ENCODE measurements at places on chromosomes 5 and 9.
A peak's percentile ranks its signal among the peaks of the same experiment; 100 is the strongest.

GRCh38 chr9:34957492-34958410 is at the start of gene PHF24:
TSS of gene PHF24 (plus strand) at chr9:34958285. CDS start at chr9:34971299, 13,014 bp downstream.
- DNase-seq, result no peak

- DNase-seq, result peak; percentile 10
These were observed 41.0 kb downstream of the CCNJL start for GRCh38 chr5:160271396-160271795.

GRCh38 chr9:32251539-32251938 is 132.9 kb upstream of the ACO1 start:
- DNase-seq, result no peak

- DNase-seq, result no peak
These were observed 28.2 kb downstream of the ERGIC1 start for GRCh38 chr5:172862165-172862801.

- no peak for DNase-seq
These were observed 41.3 kb downstream of the ZNF366 start for GRCh38 chr5:72465601-72466563.

- DNase-seq, result no peak
These were observed 785.5 kb upstream of the EDIL3 start for GRCh38 chr5:85170183-85170582.

DNA sequence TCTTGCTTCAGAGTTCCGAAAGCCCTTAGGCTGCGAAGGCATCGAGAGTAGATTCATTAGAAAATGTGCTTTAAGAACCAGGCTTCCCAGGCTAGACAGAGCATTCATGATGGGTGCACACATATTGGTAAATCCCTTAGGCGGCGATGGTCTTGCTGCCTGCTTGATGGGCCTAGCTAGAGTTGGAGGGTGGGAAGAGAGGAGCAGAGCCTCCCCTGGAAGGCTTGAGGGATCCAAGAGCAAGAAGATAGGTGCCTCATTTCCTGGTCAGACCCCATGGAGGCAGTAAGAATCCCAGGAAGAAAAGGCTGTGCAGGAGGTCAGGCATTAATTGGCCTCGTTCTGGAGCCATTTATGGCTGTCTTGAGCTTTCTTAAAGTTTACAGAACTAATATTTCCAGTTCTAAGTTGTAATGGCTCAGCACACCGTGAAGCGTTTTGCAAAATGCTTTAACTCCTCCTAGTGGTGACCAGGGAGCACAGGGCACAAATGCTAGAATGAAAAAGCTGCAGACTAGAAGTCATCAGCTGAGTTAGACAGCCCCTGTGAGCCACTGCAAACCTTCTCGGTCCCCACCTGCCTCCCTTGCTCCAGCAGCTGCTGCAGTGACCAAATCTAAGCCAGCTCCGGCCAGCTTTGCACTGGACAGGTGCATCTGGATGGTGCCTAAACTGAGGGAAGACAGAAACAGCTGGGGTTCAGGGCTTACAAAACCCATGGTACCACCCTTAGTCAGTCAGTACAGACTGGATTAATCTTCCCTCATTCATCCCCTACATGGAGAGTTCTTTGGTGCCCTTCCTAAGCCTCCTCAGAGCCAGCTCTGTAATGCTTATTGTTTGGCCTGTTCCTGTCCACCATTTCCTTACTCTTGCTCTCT is 14.7 kb downstream of the SLC45A2 start:
- no peak for DNase-seq

DNA sequence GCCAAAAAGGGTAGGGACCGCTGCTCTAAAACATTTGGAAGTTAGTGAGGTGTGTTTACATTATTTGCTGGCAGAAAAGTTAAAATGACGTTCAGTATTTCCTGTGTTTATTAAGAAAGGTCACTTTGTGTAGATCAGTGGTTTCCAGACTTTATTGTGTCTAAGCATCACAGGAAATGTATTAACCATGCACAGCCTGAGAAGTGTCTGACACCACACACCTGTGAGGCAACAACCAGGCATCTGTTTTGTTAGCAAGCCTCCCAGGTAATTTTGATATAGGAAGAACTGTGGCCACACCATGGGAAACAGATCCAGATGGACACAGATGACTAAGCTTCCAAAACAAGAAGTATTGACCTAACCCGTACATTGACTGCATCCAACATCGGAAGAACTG is 12.0 kb downstream of the TTC1 start:
- DNase-seq, result no peak

- DNase-seq, result no peak
These were observed 41.8 kb downstream of the MEF2C start for GRCh38 chr5:88841212-88841611.

Measured in stimulated activated CD8-positive, alpha-beta memory T cell treated with anti-CD3 and anti-CD28 coated beads, Interleukin-2, amount 100 ng/mL, for 1 hour (primary cell).